ENCODE measurements at places on chromosomes 6 and 20.

DNA sequence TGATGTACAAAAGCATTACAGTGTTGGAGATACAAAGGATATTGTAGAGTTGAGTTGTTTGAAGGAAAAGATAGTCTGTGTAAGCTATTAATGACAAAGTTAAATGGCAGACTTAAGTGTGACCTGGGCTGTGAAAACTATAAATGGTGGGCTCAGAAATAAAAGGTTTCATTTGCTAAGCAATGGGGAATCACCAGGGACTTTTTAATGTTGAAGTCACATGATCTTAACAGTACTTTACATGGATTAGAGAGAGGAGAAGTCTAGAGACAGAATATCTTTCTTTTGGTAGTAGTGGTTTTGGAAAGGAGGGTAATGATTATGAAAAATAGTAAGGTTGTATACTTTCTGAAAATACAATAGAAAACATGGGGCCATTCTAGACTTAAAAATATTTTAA lies 67.1 kb downstream of the SCAF8 start:
- DNase-seq = no peak

DNA sequence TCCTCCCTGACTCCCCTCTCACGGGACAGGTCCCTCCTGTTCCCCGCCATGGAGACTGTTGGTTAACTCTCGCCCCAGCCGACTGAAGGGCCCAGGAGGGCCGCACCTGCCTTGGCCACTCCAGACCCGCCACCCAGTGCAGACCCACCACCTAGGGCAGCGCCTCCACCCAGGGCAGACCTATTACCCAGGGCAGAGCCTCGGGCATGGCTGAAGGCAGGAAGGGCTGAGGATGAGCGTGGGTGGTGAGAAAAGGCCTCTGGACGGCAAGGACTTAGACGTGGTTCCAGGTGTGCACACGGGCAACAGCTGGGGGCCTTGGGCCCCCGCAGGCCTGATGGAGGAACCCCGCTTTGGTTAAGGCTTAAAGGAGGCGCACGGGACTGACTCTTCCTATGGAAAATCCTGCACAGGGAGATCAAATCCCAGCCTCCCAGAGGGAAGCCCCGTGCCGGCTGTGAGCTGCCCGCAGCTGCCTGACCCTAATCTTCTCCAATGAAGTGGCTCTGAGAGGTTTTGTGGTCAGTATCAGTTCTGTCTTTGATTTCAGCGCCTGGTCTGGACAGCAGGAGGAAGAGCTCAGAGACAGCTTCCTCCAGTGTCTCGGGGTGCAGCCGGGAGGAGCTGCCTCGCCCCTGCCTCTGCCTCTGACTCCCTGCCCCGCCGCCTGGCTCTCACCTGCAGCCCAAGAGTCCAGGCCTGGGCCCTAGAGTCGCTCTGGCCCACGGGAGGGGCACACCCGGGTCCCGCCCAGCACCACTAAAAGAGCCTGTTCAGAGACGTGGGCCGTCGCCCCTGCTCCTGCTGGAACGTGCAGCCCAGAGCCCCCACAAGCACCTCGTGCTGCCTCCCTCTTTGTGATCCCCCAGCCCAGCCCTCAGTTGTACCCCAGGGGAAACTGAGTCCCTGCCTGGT lies 12.1 kb upstream of the CHRNA4 start:
- DNase-seq = no peak

DNA sequence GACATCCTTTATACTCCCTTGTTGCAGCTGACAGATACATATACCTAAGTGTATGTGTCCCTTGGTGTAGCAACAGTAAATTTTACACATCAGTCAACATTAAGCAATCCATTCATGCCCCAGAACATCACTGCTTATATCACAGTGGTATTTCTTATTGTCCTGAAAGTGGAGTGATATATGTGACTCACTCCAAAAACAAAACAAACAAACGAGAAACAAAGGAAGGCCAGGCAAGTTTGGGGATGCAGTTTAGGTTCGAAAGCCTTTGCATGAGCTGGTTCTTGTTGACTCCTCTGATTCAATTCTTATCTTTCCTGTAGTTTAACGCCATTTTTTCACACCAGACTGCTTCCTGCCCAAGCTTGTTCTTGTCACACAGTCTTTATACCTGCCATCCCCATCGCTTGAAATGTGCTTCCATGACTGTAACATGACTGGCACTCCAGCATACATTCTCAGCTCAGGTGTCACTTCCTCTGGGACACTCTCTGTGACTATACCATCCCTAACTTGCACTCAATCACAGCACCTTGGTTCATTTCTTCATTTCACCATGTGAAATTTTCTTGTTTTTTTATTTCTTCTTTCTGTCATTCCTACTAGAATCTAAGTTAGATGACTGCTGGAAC lies 125.0 kb upstream of the TSHZ2 start:
- DNase-seq = no peak

DNA sequence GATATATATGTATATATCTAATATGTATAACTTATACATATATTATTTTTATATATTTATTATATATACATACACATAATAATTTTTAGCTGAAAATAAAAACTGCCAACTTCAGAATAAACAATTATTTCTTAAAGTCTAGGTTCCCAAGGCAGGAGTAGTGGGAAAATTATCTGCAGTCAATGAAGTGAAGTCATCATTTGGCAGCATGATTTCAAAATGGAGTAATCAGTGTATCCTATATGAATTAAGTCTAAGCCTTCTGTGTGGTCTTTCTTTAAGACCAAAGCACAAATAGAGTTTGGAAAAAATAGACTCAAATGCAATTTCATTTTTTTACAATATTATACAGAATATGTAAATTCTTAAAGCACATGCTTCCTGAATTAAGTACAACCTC lies 251.0 kb downstream of the SAMD5 start:
- DNase-seq = no peak

DNA sequence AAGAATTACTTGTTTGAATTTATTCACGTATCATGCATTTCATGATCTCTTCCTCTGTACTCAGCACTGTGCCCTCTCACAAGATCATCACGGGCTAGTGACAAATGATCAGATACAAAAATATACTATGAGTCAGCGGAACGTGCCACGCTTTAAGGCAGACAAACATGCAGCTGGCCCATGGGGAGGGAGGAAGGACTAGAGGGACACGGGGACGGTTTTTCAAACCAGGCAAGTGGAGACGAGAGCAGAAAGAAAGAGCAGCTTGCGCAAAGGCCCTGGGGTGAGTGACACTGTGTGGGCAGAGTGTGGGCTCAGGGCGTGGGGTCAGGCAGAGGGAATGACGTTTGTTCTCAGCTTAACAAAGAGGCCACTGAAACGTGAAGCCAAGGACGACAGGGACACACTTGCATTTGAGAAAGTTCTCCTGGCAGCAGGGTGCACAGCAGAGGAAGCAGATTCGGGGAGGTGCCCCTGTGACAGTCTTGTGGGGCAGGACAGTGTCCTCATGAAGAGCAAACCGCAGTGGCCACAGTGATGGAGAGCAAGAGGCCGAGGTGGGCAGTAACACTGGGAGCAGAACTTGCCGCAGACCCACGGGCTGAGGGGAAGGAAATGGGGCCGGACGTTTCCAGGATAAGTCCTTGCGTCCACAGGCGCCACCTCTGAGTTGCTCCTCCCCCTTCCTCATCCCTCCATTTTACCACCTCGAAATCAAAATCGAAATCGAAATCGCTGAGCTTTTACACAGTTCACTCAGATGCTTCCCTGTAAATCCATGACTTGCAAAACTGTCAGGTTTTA lies 6.9 kb upstream of the RPS6KA2 start:
- no peak for DNase-seq

DNA sequence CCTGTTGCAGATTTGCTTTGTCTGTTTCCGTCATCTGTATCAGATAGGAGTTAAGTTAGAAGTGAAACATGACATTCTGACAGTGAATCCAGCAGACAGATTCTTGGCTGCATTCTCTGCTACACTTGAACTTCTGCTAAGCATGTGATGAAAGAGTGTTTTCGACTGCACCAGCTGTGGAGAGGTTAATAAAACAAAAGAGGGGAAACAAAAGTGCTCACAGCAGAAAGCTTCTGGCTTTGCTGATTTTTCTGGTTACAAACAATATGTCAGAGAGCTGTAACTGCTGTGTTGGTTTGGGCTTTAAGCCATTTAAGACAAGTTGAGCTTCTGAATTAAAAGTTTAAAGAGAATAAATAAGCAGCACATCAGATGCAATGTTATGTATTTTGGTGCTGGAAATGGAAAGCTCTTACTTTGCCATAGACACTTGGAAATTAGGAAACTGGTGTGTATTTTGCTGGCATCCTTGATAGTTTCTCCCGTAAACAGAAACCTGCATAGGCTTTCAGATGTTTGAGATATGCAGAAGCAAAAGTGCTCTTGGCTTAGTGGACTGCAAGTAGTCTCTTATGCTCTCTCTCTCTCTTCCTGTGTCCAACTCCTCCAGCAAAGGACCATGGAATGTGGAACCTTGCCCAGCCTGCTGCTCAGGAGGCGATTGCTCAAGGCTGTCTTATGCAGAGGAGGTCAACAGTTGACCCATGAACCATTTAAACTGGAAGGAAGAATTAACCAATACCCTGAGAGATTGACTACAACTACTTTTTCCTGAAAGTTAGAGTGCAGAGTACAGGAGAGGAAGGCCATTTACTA lies 104.9 kb downstream of the RPS12 start:
- DNase-seq = no peak

- no peak for DNase-seq
Observed at GRCh38 chr6:96532399-96532798, 10.8 kb downstream of the UFL1 start.

- no peak for DNase-seq
Observed at GRCh38 chr6:43801495-43802181, 31.6 kb downstream of the VEGFA start.

DNA sequence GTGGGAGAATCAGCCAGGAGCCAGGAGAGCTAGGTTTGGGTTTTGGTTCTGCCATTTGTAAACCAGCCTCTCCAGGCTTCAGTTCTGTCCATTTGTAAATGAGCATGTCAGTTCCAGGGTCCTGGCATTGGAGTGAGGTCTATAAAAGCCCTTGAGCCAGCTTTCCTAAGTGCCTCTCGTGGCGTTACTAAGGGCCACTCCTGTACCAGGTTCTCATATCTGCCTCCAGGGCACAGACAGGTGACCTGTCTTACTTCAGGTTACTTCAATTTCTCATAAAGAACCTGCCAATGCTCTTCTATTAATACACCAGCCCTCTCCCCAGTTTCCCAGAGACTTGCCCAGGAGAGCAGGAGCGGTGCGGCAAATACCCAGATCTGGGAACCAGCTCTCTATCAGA lies 101.9 kb downstream of the VEGFA start:
- DNase-seq = no peak

DNA sequence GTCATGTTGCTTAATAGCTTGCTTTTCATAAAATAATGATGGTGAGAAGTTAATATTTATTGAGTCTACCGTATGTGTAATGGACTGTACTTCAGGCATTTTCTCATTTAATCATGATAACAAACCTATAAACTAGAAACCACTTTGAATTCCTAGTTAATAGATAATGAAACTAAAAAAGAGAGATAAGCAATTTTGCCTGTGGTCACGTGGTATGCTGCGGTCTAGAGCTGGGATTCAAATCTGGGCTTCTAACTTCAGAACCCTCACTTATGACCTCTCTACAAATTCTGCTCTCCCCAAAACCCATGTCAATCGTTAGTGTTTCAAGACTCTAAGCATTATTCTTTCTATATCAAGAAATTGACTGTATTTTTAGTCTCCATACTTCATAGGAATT lies 700.7 kb downstream of the PRKN start:
- no peak for DNase-seq

DNA sequence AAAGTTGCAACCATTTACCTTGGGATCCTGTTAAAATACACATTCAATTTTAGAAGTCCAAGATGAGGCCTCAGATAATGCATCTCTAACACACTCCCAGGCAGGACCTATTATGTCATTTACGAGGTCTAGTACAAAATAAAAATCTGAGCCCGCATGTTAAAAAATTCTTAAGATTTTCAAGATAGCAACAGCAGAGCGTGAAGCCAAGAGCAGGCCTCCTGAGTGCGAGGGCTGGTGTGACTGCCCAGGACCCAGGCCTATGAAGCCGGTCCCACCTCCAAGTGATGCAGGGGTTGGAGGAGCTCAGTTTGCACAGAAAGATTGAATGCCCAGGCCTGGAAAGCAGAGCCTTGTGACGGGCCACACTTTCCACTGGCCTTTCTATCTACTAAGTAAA lies 211.1 kb upstream of the KCNQ5 start:
- no peak for DNase-seq

- DNase-seq = no peak
Observed at GRCh38 chr6:96940322-96940721, 15.8 kb downstream of the KLHL32 start.

DNA sequence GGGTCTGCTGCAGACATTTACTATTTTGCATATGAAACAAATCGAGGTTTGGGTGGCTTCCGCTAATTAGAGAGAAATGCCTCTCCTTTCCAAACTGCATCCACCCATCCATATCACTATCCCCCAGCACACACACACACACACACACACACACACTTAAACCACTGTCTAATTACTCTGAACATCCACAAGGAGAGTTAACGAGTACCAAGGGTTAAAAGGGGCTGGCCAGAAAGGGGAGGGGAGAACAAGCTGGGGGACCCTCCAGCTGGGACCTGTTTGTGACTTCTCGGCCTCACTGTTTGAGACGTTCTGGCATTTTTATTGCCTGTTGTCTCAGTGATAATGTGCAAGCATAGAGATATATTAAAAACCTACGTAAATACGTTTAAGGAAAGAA lies 261.2 kb downstream of the FOXC1 start:
- DNase-seq = no peak

- DNase-seq = no peak
Observed at GRCh38 chr20:39954621-39955020, 734.4 kb downstream of the MAFB start.
